ENCODE measurements at places on chromosomes 7 and 10.

DNA sequence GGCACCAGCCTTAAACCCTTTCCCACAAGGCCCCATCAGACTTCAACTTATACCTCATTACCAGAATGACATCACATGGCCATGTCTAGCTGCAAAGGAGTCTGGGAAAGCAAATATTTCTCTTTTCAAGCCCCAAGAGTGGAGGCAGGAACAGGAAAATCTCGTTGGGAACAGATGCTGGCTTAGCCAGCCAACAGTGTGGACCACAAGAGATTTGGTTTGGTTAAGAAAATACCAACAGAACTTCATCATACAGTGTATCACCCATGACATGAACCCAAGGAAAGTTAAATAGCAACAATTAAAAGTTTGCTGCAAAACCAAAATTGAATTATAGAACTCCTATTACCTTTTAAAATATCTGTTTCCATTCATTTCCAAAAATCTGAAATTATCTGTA is 2.2 kb upstream of the MET start:
- DNase-seq: no peak

GRCh38 chr10:1157615-1157933 is 101.4 kb downstream of the WDR37 start:
- no peak for DNase-seq

- no peak for DNase-seq
Observed at GRCh38 chr7:23205909-23206767, 24.3 kb downstream of the NUP42 start.

GRCh38 chr10:58675321-58675720 is 162.6 kb downstream of the BICC1 start:
- DNase-seq: no peak

DNA sequence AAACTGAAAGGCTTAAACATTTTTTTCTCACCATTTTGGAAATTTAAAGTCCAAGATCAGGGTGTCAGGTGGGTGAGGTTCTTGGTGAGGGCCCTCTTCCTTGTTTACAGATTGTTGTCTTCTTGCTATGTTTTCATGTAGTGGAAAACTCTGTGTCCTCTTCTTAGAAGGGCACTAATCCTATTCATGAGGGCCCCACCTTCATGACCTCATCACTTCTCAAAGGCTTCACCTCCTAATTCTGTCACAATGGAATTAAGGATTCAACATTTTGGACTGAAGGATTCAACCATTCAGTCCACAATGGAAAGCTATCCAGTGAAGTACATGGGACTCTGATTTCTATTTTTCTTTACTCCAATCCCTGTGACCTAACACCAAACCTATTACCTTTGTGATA is 27.3 kb downstream of the MACC1 start:
- DNase-seq: no peak

DNA sequence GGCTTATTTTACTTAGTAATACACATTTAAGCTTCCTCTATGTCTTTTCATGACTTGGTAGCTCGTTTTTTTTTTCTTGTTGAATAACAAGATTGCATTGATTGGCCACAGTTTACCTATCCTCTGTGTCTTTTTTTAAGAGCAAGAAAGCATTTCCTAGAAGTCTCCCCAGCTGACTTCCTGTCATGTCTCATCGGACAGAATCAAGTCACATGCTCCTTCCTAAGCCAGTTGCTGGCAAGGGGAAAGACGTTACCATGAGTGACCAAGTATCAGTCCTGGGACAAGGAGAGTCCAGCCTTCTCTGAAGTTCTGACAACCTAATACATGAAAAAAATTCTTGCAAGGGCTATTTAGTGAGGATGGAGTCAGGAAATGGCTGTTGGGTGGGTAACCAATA is 24.9 kb upstream of the SFRP5 start:
- DNase-seq: no peak

- DNase-seq: peak; percentile 77
Observed at GRCh38 chr7:101017064-101017777, 2.7 kb upstream of the MUC17 start.

GRCh38 chr7:22460363-22460988 is 39.5 kb downstream of the STEAP1B start:
- no peak for DNase-seq

GRCh38 chr10:11159543-11160215 is 142.0 kb downstream of the CELF2 start:
- DNase-seq: no peak

DNA sequence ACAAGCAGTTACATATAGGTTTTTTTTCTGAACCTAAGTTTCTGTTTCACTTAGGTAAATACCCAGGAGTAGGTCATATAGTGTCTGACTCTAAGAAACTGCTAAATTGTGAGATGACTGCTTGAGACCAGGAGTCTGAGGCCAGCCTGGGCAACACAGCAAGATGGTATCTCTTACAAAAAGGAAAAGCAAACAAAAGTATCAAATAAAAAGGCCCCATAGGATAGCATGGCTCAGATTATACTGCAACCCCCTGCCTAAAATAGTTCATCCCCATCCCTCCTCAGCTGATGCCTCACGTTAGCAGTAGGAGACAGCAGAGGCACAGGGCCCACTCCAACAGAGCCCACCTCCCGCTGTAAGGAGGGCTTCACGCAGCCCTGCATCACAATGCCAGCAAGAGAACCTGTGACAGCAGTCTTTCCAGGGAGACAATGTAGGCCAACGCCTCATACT is 90.3 kb downstream of the SRPK2 start:
- no peak for DNase-seq

GRCh38 chr7:8938044-8938805 is 504.8 kb downstream of the NXPH1 start:
- no peak for DNase-seq

DNA sequence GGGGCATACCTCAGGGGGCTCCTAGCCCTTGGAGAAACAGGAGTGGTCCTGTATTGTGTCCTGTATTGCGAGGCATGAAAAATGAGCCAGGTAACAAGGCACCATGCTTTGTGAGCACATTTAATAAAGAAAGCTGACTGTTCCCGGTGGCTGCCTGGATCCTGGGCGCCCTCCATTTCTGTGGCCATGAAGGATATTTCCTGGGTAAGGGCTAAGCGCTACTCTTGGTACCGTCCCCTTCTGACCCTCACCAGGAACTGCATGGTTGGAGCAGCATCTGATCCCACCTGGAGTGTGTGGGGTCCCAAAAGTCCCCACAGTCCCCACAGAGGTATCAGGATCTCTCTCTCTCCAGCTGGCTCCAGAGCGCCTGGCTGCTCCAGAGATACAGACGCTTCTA is 139.5 kb downstream of the MAPK8 start:
- no peak for DNase-seq

GRCh38 chr7:105769901-105770628 is 106.3 kb downstream of the ATXN7L1 start:
- DNase-seq: no peak

DNA sequence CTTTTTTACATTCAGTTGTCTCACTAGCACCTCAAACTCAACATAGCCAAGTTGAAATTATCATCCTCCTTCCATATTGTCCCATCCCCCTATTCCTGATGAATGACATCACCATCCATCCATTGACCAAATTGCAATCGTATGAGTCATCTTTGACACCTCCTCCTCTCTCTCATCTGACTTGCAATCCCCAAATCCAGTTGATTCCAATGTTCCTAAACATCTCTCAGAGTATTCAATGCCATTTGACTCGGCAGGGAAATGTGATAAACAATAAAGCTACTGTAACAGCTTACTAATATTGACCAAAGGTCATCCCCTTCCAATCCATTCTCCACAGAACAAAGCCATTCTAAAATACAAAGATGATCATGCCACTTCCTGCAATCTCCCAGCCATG is 1047.8 kb downstream of the NRG3 start:
- no peak for DNase-seq

- DNase-seq: no peak
Observed at GRCh38 chr7:121385800-121386179, 10.3 kb downstream of the FAM3C start.

- DNase-seq: no peak
Observed at GRCh38 chr10:26733750-26734568, 36.5 kb downstream of the PDSS1 start.

DNA sequence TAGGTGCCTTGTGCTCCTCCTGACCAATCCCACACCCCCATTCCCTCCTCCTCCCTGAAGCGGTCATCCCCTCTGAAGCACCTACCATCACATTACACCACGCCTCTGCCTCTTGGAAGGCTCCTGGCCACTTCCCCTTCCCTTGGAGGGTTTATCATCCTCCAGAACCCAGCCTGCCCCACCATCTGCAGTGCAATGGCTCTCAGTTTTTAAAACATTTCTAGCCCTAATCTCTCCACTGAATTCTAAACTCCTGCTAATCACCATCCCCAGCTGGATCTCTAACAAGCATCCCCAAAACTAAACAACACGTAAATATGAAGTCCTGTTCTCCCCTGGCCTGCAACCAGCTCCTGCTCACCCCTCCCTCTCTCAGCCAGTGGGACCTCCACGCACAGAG is 70.6 kb downstream of the PIP4K2A start:
- DNase-seq: no peak

GRCh38 chr7:142438235-142438922 is 180.5 kb upstream of the PRSS58 start:
- no peak for DNase-seq

- no peak for DNase-seq
Observed at GRCh38 chr10:88395677-88396076, 187.4 kb downstream of the RNLS start.

GRCh38 chr10:87541114-87541513 is 36.4 kb downstream of the MINPP1 start:
- no peak for DNase-seq

DNA sequence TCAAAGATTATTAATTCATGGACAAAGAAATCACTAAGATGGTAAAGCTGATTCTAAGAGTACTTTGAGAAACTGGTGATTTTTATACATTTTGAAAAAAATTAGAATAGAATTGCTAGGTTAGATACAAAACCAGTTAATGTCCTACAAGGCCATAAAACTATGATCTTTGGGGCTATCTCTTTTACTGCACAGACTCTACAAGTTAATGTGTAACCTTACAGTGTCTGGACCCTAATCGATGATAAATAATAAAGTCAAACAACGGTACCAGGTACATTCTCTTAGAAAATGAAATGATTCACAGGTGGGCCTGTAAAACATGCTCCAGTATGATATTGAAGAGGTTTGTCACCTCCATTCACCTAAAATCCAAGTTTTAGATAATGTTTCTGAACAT is 199.8 kb upstream of the LYZL1 start:
- DNase-seq: no peak

DNA sequence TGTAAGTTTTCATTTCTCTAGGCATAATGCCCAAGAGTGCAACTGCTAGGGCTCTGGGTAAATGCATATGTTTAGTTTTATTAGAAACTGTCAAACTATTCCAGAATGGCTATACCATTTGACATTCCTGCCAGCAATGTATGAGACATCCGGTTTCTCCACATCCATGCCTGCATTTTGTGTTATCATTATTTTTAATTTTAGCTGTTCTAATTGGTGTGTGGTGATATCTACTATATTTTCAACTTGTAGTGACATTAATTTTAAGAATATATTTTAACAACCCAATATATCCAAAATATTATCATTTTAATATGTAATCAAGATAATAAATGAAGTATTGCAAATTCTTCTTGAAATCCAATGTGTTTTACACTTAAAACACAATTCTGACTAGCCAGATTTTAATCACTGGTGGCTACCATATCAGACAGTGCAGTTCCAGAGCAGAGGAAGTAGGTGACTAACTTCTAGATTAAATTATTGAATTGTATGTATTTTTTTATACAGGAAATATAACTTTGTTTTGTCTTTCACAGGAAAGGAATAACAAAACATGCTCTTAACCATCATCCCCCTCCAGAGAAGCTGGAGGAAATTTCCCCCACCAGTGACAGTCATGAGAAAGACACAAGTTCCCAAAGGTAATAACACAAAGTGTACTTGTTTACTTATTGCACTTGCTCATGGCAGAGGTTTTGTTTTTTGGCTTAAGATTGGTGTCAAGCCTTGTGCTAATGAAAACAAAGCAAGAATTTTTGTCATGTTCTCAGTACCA is 6.4 kb downstream of the FAM149B1 start:
- DNase-seq: no peak

- DNase-seq: no peak
Observed at GRCh38 chr10:11429439-11430052, 181.9 kb downstream of the USP6NL start.

GRCh38 chr10:3163879-3164278 is 8.7 kb downstream of the PITRM1 start:
- DNase-seq: no peak

GRCh38 chr10:119608316-119609155 is 11.8 kb upstream of the TIAL1 start:
- no peak for DNase-seq

DNA sequence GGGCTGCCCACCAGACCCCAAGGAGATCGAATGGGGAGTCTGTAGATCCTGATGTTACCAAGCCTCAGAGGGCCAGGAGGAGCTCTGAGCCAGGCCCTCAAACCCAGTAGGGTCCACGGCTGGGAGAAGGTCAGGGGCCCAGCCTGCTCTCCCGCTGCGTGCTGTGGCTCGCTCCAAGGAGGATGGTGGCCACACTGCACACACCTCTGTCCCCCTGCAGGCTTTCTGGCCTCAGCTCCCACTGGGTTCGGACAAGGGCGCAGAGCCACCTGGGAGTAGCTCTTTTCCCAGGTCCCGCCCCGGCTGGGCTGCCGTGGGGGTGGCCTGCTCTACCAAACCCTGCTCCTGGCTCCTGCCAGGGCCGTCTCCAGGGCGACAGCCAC is 175.8 kb downstream of the ZNF248 start:
- DNase-seq: no peak

DNA sequence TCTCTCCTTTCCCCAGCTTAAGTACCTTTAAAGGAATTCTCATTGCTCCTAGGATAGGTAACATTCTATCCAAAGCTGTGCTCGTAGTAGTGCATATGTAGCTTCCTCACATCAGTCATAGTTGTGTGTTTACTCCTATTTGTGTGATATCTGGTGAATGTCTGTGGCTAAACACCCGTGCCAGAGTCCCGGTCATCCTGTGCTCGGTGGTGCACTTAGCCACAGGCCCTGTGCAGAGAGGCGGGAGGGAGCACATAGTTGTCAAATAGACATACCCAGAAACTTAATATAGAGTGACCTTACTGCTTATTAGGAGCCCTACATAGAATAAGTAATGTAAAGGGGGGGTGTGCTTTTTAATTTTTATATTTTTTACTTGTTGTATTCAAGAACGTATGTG is 76.6 kb downstream of the RBM33 start:
- DNase-seq: no peak

- DNase-seq: no peak
Observed at GRCh38 chr7:156942708-156943090, 6.8 kb upstream of the NOM1 start.

- no peak for DNase-seq
Observed at GRCh38 chr7:50359995-50360925, 55.7 kb downstream of the IKZF1 start.

GRCh38 chr7:123054357-123055133 is 59.0 kb upstream of the TAS2R16 start:
- DNase-seq: no peak

GRCh38 chr7:101100858-101101847 is 15.9 kb downstream of the TRIM56 start:
- DNase-seq: no peak

- peak; percentile 24 for DNase-seq
Observed at GRCh38 chr10:28947171-28947570, 269.9 kb downstream of the BAMBI start.

- DNase-seq: no peak
Observed at GRCh38 chr7:93148144-93148543, at the start of gene SAMD9L. TSS of gene SAMD9L (minus strand) at chr7:93148385. CDS start at chr7:93135971, 12,414 bp downstream.

Measured in stromal cell of bone marrow (primary cell).